ENCODE measurements at places on chromosomes 16 and 17. TPM values are rescaled to one million over a fixed set of nuclear protein-coding genes. Genes with fewer than 3 reads are reported as not detected.

Gene NRN1L
- not detected for total RNA-seq

DNA sequence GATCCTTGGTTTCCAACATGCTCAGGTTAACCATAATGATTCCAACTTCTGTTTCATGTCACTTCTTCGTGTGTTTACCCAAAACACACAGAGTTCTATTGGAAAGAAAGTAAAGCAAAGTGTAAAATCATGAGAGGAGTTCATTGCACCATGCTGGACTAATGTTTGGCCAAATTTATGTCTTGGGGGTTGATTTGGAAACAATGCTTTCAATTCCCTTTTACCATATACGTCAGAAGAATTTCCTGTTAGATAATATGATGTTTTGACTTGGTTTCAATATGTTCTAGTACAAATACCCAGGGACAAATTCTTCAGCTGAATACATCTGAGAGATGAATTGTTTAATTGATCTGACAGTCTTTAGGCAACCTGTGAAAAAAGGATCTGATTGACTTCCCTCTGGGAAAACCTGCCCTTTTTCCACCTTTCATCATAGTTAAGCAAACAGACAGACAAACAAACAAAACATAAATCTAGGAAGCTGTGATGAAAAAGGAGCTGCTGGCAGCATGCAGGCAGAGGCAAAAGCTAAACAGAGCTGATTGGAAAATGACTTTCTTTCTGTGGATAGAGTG lies 26.0 kb upstream of the MPHOSPH6 start:
- DNase-seq, result no peak

Gene HEATR9
- total RNA-seq, result not detected

- no peak for DNase-seq
Measured at GRCh38 chr17:81449351-81449750, 54.1 kb downstream of the BAHCC1 start.

DNA sequence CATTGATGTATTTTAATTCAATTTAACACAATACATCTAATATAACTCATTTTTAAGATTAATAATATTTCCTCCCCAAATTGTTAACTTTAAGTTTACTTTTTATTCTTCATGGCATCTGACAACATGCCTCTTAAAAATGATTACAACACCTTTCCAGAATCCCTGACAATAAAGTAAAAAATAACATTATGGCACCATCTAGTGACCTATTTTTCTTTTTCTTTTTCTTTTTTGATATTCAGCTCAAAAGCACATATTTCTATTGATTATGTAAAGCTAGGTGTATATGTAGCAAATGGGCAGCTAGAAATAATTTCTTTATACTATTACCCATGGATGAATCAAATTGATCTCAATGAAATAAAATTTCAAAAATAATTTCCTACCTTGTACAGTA lies 834.3 kb upstream of the CDH8 start:
- no peak for DNase-seq
